ENCODE measurements at places on chromosomes 11 and 22.

DNA sequence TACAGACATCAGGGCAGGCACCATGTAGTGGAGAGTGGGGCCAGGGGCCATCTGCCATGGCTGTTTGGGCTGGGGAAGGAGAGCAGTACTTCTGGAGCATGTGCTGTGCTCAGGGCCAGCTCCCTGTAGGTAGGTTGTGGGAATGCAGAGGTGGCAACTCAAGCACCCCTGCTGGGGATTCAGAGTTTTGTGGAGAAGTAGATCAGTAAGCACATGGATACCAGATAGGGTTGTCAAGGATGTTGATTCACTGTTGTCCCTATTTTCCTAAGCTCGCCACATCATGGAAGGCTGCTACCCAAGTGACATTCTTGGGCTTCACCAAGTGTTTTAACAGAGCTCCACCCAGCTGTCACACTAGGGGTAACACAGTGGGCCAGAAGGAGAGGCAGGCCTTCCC is 67.2 kb downstream of the BMAL1 start:
- DNase-seq: no peak

DNA sequence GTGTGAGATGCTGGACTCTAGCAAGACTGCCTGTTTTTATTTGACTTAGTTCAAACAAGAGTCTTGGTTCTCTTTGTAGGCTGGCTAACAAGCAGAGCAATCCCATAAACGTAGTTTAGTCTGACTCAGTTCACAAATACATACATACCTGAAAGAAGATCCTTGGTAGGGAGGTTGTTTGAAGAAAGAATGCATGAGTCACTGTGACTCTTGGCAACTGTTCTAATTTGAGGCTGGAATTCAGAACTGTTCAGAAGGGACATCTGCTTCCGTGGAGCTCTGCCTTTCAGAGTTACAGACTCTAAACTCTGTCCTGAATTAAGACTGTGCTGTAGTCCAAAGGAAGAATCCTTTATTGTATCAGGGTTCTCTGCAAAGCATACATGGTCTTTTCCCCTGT is 32.2 kb downstream of the C2CD3 start:
- DNase-seq: peak; percentile 96

- DNase-seq: peak; percentile 80
Observed at GRCh38 chr11:130418756-130419155, 9.7 kb downstream of the ADAMTS8 start.

- peak; percentile 9 for DNase-seq
Observed at GRCh38 chr11:128859563-128860441, 7.3 kb downstream of the KCNJ1 start.

Data from AG10803 (cell line).